Right cardiac atrium (tissue), 5 donors: ENCODE measurements at places on chromosomes 11 and 22. TPM values are rescaled to one million over a fixed set of nuclear protein-coding genes. Genes with fewer than 3 reads are reported as not detected.

DNA sequence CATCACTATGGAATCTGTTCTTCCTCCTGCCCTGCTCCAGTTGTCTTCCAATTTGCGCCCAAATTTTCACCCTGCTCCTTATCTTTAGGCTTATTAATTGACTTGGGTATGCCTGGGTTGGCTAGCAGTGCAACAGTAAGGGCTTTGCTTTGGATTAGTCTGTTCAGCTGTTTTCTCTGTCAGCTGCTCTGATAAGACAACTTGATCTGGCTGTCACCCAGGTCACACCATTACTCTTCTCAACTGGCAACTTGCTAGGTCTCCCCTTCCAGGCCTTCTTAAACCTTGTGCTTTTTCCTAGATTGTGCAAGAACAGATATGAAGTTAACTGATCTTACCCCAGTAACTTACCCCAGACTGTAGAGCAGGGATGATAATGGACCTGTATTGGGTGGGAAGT lies 357.8 kb upstream of the LARGE1 start:
- no peak for DNase-seq

GRCh38 chr11:35210876-35211546 lies 72.0 kb downstream of the CD44 start:
- DNase-seq: no peak

The KRTAP5-2 gene
- total RNA-seq: not detected

- DNase-seq: no peak
Measured at GRCh38 chr11:128494418-128495332, 92.7 kb downstream of the ETS1 start.

DNA sequence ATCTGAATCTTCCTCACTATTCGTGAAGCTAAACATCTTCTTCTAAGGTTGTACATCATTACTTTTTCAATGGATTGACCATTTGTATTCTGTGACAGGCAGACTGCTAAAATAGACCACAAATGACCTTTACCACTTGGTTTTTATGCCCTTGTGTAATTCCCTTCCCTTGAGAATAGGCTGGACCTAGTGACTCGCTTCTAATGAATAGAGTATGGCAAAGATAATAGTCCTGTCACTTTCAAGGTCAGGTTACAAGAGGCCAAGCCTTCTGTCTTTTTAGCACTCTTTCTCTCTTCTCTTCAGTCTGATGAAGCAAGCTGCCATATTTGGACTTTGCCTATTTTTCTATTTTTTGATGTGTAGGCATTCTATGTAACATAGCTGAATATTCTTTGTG lies 492.9 kb downstream of the SOX6 start:
- no peak for DNase-seq

The RAC2 gene
- 8.6 TPM for total RNA-seq

- no peak for DNase-seq
Measured at GRCh38 chr11:11512929-11513328, 108.9 kb downstream of the GALNT18 start.

GRCh38 chr11:43574949-43575912 lies 105.3 kb upstream of the HSD17B12 start:
- peak; percentile 63 for DNase-seq

DNA sequence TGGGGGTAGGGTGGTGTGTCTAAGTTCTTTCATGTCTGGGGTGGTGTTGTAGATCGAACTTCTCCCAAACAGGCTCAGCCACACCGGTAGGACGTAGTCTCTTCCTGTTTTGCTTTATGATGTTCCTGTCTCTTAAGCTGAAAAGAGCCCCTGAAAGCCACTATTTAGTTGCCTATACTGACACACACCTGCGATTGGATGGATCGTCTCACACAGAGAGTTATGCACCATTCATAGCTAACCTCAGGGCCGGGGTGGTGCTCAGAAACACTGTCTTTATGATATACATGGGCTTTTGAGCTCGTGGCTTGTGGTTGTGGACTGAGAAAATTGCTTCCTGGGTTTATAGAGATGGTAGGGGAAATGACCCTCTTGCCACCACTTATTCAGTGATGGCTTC lies 137.6 kb downstream of the TEAD1 start:
- no peak for DNase-seq

DNA sequence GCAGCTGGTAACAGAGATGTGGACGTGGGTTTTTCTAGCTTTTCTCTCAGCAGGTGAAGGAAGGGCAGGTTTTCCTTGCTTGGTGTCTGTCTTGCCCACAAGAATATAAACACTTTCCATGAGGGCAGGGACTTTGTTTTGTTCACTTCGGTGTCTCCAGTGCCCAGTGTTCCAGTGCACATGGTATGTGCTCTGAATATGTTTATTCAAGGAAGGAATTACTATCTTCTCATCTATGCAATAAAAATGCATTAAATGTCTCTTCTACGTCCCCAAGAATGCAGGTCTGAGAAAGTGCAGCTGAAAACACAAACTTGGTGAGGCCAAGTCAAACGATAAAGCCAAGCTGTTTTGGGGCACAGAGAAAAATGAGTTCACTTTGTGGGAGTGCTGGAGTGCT lies 56.3 kb upstream of the PLET1 start:
- DNase-seq: no peak

- no peak for DNase-seq
Measured at GRCh38 chr11:29353833-29354232, 663.0 kb downstream of the KCNA4 start.

The KRTAP5-9 gene
- not detected for total RNA-seq

GRCh38 chr11:115784796-115785521 lies 280.7 kb upstream of the CADM1 start:
- DNase-seq: peak; percentile 78

The OR51E2 gene
- not detected for total RNA-seq

DNA sequence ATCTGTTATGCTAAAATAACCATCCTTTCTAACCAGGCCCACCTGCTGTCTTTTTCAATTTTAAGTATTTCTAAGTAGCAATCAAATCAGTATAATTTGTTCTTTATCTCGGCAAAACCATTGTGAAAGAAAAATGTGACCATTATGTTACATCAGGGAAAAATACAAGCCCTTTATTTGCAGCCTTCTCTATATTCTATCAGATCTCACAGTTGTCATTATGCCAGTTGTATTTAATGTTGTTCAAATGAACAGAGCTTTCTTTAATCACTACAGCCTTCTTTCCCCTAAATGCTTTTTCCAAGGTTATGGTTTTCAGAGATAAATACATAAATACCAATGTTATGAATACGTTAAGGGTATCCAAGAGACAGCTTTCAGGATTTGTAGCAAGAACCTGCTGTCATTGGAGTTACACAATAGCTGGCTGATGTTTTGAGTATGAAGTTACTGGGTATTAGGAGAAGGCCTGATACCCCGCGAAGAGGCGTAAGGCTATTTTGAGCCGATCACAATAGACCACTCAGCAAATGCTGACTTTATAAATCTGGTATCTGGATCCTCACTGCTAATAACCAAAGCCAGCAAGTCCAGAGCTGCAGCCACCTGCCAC lies 406.3 kb downstream of the CADM1 start:
- no peak for DNase-seq

DNA sequence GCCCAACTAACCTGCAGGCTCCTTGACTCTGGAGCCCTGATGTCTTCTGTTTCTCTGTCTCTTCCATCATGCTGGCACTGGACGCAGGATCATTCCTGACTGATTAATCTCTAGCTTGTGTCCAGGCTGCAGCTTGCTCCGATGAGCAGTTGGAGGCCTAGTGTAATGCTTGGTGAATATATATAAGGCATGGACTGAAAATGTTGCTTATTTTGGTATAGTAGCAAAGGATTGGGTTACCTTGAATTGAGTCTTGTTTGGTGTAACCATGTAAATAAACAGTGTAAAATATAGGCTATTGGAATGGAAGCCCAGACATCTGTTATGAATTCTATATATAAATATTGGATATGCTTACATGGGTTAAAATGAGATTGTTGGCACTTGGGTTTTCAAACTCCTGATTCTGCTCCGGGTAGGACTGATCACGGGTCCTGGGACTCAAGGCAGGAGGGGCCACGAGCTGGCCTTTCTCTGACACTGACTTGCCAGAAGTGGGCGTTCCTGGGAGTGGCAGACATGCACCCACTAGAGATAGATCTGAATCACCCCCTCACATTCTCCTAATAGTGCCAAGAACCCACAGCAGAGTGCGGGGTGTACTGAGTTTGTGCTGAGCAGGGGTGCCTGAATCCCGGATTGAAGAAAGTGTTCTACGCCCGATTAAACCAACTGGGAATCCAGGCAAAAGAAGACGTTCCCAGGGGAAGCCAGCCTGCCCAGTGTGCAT lies 25.8 kb downstream of the LRP5 start:
- peak; percentile 75 for DNase-seq

- no peak for DNase-seq
Measured at GRCh38 chr22:25067851-25068421, 115.4 kb downstream of the KIAA1671 start.

The MS4A8 gene
- not detected for total RNA-seq

DNA sequence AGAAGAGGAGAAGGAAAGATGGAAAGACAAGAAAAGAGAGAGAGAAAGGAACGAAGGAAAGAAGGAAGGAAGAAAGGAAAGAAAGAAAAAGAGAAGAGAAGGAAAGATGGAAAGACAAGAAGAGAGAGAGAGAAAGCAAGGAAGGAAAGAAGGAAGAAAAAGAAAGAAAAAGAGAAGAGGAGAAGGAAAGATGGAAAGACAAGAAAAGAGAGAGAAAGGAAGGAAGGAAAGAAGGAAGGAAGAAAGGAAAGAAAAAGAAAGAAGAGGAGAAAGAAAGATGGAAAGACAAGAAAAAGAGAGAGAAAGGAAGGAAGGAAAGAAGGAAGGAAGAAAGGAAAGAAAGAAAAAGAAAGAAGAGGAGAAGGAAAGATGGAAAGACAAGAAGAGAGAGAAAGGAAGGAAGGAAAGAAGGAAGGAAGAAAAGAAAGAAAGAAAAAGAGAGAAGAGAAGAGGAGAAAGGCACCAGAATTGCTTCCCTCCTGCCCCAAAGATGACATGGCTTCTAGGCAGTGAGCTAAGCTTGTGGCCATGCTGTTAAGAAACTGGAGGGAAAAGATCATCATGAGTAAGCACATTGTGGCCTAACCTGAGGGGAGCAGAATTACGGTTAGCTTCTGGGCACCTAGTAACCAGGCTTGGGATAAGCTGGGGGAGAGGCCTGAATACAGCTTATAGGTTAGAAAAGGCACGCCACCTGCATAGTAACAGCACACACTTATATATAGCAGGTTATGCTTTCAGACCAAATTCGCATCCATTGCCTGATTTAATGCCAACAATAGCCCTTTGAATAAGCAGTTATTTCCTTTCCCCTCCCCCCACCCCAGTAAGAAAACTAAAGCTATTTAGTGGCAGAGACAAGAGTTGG lies 2.3 kb upstream of the ST3GAL4 start:
- DNase-seq: no peak

GRCh38 chr11:6875761-6876160 lies 664 bp upstream of the OR10A4 start:
- DNase-seq: no peak

The APOBEC3B gene
- total RNA-seq: 1.3 TPM

The CHADL gene
- 25.7 TPM for total RNA-seq

- DNase-seq: no peak
Measured at GRCh38 chr11:104908186-104908531, 9.9 kb upstream of the CASP12 start.

The RAPSN gene
- total RNA-seq: 0.37 TPM

The GVQW3 gene
- total RNA-seq: 0.92 TPM

The CHEK1 gene
- total RNA-seq: 1.7 TPM

The GUCY1A2 gene
- total RNA-seq: 9.0 TPM

GRCh38 chr11:61256710-61257482 lies 15.9 kb downstream of the PGA5 start:
- DNase-seq: no peak

DNA sequence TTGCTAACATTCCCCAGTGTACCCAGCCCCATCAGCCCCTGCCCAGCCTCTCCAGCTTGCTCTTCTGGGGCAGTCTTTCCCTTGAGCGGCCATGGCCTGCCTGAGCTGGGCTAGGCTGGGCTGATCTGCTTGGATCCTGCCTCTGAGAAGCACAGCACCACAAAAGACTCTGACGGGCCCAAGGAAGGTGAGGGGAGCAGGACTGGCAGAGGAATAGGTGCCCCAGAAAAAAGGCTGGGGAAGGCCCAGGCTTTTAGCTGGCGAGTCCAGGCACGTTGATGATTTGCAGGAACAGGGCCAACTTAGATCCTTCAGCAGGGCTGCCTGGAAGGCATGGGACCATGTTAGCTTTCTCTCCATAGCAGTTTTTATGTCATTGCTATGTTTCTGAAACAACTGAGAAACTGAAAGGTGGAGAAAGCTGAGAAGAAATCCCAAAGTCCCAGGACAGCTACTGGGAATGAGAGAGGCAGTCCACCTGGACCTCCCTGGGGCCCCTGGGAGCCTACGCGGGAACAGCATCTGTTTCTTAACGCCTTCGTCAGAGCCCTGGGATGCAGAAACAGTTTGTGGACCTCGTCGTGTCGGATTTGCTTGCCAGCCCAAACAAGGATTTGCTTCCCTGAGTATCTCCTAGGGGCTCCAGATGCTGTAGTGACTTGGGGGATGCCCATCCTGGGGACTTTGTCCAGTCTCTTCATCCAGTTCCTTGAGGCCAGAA lies 24.4 kb upstream of the FXYD6 start:
- no peak for DNase-seq

The MPEG1 gene
- 20.9 TPM for total RNA-seq

DNA sequence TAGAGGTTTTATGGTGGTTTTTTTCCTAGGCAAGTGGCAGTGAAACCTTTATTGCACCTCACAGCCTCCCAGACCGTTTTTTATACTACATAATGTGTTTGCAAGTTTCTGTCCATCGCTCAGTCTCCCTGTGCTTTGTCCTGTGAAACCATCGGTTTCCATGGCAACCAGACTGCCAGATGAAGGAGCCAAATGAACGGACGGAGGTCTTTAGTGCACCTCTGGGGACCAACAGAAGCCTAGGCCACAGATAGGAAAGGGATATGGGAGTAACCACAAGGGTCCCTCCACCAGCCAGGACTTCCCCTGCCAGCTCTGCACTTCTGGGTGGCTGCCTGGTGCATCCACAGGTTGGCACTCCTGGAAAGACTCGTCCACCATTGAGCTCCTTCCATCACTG lies 165.0 kb downstream of the CHST1 start:
- no peak for DNase-seq

The FBXO7 gene
- total RNA-seq: 52.9 TPM

The KLHDC7B gene
- total RNA-seq: not detected

The RAB38 gene
- 1.2 TPM for total RNA-seq

The GAB2 gene
- total RNA-seq: 16.9 TPM

The ART1 gene
- total RNA-seq: not detected

The CRYAB gene
- 5,489 TPM for total RNA-seq

The P2RX6 gene
- 1.7 TPM for total RNA-seq

The BLID gene
- 1.7 TPM for total RNA-seq

- DNase-seq: peak; percentile 3
Measured at GRCh38 chr22:46756097-46756496, 6.4 kb upstream of the TBC1D22A start.

The TNNI2 gene
- total RNA-seq: not detected

DNA sequence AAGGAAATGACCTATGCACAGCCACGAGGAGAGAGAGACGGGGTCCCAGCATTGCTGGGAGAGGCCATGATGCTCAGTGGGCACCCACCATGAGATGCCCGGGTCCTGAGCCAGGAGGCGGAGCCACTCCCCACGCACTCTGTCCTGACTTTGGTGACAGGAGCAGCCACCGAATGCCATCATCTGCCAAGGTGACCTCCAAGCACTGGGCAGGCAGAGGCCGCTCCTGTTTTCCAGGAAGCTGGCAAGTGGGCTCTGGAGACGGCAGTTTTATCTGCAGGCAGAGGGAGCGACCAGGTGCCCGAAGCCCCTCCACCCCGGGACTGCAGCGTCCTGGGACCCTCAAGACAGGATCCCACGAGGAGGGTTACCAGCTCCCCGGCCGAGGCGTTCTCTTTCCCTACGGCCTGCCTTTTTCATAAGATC lies 453.9 kb downstream of the BRD1 start:
- DNase-seq: no peak
